ENCODE measurements at places on chromosomes 3 and 15.

- no peak for DNase-seq
Measured at GRCh38 chr3:38028621-38029361, 651 bp downstream of the PLCD1 start.

DNA sequence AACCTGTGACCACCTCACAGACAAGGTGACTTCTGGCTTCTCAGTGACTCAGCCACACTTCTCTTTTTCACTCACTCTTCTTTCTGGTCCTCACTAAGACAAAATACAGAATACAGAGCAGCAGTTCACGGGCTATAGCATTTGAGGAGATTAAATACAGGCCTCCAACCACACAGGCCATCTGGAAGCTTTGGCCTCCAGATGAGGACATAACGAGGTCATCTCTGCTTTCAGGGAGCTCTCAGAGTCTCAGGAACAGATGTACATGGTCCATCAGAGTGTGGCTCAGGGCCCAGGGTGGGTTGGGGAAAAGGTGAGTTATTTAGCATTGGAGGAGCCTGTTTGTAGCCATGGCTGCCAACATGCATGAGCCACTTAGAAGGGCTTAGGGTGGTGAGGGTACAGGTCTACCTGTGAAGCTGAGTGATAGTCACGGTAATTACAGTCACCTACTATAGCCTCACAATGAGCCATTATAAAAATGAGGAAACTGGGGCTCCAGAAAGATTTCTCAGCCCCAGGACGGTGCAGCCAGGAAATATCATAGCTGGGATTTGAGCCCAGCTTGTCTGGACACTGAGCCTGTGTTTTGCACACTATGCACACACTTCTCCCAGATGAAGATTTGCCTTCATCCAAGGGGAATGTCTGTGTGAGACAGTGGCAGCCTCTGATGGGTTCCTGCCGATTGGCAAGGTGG, 159.8 kb upstream of the CTDSPL start:
- no peak for DNase-seq

- DNase-seq: no peak
Measured at GRCh38 chr3:124621498-124621897, 108.8 kb upstream of the UMPS start.

- no peak for DNase-seq
Measured at GRCh38 chr3:41088882-41089281, 110.4 kb upstream of the CTNNB1 start.

DNA sequence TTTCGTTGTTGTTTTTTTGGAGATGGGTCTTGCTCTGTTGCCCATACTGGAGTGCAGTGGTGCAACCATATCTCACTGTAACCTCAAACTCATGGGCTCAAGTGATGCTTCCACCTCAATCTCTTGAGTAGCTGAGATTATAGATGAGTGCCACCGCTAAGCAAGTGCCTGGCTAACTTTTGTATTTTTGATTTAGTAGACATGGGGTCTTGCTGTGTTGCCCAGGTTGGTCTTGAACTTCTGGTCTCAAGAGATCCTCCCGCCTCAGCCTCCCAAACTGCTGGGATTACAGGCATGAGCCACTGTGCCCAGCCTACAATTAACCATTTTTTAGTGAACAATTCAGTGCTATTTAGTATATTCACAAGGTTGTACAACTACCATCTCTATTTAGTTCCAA, 42.2 kb downstream of the ARHGEF3 start:
- DNase-seq: no peak

- no peak for DNase-seq
Measured at GRCh38 chr15:28929200-28929599, 43.4 kb downstream of the APBA2 start.

DNA sequence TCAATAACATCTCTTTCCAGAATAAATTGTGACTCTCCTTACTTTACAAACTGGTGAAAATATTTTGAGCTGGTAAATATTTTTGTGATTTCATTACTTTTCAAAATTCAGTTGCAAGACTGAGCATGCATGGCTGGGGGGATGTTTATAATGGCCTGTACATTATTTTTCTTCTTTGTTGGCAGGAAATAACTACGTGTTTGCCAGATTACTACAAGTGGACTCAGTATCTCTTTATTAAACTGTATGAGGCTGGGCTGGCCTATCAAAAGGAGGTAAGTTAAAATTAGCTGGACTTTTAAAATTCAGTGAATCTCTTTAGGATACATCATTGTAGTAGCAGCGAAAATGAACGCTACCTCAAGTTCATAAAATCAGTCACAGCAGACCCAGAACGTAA, 58.3 kb downstream of the LARS2 start:
- no peak for DNase-seq

- DNase-seq: no peak
Measured at GRCh38 chr15:36066757-36067156, 512.7 kb upstream of the CDIN1 start.

Data from stimulated activated CD4-positive, alpha-beta T cell treated with anti-CD3 and anti-CD28 coated beads, Interleukin-15, amount 100 ng/mL, for 48 hours (primary cell).